SHP77 treated with DMSO at 0.1 percent for 48 hours (cell line): ENCODE measurements at places on chromosomes 7 and 10.

- no peak for DNase-seq
Observed at GRCh38 chr7:36048902-36049240, 104.2 kb upstream of the EEPD1 start.

- no peak for DNase-seq
Observed at GRCh38 chr7:73887762-73888161, 26.8 kb downstream of the TMEM270 start.

GRCh38 chr7:146345251-146345650 lies 228.7 kb downstream of the CNTNAP2 start:
- DNase-seq, result no peak

DNA sequence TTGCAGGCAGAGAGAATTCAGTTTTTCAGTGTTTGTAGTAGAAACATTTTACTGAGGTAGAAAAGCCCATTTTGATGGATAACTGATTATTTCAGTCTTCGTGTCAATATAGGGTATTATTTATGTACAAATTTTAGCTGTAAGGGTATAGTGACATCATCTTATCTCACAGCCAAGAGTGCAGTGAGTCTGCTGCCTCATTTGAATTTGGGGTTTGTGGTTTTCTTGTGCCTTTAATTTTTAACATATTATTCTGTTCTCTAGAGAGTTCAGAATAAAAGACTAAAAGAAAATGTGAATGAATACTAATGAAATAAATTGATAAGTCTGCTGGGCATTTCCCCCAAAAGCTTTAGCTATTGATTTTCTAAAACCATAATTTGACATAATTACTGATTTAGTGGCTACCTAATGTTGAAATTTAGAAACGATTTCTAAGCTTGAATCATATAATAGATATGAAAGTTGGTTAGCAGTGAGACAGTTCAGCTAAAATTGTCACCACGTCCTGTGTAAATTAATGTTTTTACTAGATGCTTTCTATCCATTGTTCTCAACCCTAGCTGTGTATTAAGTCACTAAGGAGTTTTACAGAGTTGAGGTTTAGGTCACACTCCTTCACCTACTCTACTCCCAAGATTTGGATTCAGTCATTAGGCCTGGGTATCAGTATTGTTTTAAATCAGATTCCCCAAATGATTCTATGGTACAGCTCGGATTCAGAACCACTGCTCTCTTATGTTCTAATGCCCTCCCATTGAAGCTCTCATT lies 37.3 kb downstream of the ACADSB start:
- no peak for DNase-seq

GRCh38 chr7:73770860-73771670 lies 995 bp upstream of the CLDN3 start:
- DNase-seq, result no peak

GRCh38 chr10:76197293-76197692 lies 765.9 kb downstream of the LRMDA start:
- DNase-seq, result no peak

DNA sequence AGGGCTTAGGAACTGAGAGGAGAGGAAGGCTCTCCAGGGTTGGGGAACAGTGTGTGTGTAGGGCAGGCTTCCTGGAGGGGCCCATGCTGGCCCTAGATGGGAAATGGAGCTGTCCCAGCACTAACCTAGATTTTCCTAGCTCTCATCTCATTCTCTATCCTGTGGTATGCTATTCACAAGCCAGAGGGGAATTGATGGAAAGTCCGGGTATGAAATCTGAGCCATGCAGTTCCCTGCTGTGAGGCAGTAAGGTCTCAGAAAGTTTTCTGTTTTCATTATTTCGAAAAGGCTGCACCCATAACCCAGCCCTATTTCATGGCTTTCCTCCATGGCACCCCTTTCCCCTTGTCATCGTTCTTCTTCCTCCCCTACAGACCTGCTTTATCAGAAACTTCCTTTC lies 220.3 kb downstream of the RPS24 start:
- DNase-seq, result no peak

DNA sequence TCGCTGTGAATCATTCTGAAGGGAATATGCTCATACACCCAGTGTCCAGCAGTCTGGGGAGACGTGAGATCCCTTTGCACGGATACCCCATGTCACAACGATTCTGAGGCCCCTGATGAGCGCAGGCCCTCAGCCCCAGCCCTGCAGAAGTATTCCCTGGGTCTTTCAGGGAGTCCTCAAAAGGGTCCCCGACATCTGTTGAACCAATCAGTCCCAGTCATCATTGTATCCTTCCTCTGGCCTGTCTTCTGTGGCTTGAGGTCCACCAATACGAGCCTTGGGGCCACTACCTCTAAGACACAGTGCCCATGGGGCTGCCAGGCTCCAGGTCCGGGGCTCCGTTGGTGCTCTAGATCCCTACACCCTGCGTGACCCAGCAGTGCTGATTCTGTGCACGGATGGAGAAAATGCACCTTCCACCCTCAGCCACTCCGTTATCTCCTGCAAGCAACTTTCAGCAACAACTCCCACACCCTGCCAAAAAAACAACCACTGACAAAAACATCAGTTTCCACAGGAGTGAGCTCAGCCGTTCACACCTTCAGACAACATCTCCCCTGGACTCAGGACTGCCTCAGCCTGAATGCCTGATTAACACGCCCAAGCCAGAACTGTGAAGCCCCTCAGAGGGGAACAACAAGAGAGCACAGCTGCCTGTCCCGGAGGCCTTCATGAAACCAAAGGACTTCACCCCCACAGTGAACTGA lies 46.9 kb upstream of the KDM7A start:
- DNase-seq, result no peak

DNA sequence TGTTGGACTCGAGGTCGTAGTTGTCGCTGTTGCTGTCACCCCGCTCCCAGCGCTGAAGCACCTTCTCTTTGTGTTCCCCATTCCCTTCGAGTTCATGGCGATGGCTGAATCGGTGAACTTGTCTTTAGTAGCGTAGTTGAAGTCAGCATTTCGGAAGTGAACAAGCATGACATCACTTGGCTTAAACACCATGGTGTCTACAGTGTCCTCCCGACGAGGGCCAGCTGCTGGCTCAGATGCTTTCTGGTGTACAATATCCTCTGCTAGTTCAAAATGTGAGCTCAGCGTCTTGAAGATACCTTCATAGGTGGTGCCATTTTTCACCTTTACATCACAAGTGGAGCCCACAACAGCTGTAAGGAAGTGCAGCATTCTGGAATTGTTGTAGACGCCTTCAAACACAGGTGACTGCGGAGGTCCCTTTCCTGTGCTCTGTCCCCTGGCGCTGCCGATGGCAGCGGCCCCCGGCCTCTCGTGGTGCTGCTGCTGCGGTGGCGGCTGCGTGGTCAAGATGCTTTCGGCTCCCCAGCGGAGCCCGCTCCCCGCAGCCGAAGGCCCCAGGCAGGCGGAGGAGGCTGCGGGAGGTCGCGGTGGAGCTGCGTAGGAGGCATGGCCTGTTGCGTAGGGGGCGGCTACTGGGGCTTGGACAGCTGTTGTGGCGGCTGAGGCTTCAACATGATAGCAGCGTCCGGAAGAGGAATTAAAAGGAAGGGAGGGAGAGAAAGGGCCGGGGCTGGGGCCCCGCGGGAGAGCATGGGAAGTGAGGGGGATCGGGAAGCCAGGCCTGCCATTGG lies 59.3 kb downstream of the ANKMY2 start:
- DNase-seq, result no peak

- DNase-seq, result no peak
Observed at GRCh38 chr10:120052964-120053702, 160.6 kb downstream of the SEC23IP start.

- no peak for DNase-seq
Observed at GRCh38 chr7:98974906-98975816, 96.8 kb downstream of the TRRAP start.

DNA sequence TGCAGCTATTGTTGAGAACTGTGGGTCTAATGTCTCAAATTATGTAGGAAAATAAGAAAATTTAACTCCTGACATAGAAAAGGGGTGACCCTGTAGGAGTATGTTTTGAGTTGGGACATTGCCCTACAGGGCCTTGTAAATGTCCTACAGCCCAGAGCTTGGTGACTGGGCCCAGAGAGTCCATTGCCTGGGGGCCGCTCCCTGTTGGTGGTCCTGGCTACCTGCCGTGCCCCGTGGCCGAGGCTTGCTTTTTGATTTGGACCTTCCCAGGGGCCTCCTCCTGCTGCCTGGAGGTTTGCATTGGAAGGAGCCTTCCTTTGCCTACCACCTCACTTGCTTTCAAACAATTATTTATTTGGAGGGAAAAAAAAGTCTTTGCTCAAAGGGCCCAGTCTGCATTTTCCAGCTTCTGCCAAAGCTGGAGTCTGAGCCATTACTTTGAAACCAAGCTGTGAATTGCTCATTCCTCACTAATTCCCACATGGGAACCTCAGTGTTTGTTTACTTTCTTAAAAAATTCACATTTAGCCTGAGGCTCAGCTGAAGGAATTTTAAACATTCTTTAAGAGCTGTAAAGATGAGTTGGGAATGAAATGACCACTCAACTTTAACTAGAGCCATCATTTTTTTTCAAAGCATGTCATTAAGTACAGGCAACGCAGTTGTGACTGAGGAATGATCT lies 355.0 kb downstream of the GLRX3 start:
- no peak for DNase-seq
